Kidney (tissue), 22 donors: ENCODE measurements at places on chromosomes 12 and 14. TPM values are rescaled to one million over a fixed set of nuclear protein-coding genes. Genes with fewer than 3 reads are reported as not detected.

DNA sequence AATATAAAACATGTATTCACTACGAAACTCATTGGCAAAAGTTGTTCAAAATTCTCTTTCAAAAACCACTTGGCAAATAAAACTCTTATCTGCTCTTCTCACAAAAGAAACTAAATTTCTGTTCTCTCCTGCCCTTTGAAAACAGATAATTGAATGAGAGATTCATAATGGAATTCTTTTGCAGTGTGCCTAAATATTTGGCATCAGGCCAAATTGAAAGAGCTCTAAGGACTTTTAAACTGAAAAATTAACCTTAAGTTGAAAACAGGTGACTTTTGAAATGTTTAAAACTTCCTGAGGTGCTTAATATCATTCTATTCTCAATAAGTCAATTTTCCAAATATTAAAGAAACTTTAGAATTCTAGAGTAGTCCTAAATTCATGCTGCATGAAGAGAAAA, 136.4 kb downstream of the FSCB start:
- no peak for DNase-seq

- no peak for DNase-seq
Measured at GRCh38 chr14:76908834-76909233, 82.6 kb downstream of the LRRC74A start.

- no peak for DNase-seq
Measured at GRCh38 chr14:38078393-38078792, 129.3 kb upstream of the SSTR1 start.

- no peak for DNase-seq
Measured at GRCh38 chr12:52627395-52628110, 9.2 kb upstream of the KRT73 start.

GRCh38 chr12:65522956-65523860, 244.7 kb downstream of the MSRB3 start:
- DNase-seq: peak; percentile 71

- DNase-seq: peak; percentile 67
Measured at GRCh38 chr14:92254786-92255185, 68.2 kb upstream of the SLC24A4 start.

DNA sequence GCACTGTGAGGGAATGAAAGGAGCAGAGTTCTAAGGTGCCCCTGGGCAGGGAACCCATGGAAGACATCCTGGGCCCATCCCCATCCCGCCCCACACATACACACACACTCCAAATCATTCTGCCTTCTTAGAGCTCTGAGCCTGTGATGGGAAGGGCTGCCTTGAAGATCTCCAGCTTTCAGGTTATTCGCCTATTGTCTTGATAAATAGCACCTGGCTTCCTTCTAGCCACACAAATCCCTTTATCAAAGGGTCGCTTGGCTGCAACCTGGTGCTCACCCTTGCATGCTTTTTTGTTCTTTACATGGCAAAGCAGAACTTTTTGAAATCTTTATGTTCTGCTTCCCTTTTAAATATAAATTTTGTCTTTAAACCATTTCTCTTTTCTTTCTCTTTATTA, 112.2 kb upstream of the TMTC1 start:
- no peak for DNase-seq

GRCh38 chr14:102731101-102731870, 46.0 kb upstream of the TRAF3 start:
- DNase-seq: no peak

DNA sequence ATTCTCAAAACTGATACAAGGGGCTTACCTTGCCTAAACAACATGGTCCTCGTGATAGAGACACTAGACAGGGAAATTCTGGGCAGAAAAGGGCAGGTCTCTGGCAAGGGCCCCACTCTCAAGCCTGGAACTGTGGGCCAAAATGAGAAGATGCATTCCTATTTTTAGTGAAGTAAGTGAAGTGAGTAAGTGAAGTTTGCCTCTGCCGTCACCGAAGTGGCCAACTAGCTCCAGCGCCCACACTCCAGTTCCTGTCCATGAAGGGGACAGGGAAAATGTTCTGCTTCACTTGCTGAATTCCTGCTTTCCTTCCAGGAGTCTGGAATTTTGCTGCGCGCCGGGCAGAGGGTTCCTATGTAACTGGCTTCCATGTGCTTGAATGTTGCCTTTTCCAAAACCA, 1035.6 kb upstream of the TMEM132C start:
- no peak for DNase-seq

- DNase-seq: no peak
Measured at GRCh38 chr14:65290830-65291229, 121.7 kb upstream of the FUT8 start.

GRCh38 chr12:123094349-123095077, 56.4 kb downstream of the PITPNM2 start:
- DNase-seq: peak; percentile 73

GRCh38 chr12:119069147-119069642, 87.9 kb downstream of the SRRM4 start:
- no peak for DNase-seq

GRCh38 chr12:76680940-76681339, 83.0 kb upstream of the ZDHHC17 start:
- DNase-seq: no peak

GRCh38 chr12:103832048-103832997, 8.7 kb downstream of the NT5DC3 start:
- DNase-seq: no peak

DNA sequence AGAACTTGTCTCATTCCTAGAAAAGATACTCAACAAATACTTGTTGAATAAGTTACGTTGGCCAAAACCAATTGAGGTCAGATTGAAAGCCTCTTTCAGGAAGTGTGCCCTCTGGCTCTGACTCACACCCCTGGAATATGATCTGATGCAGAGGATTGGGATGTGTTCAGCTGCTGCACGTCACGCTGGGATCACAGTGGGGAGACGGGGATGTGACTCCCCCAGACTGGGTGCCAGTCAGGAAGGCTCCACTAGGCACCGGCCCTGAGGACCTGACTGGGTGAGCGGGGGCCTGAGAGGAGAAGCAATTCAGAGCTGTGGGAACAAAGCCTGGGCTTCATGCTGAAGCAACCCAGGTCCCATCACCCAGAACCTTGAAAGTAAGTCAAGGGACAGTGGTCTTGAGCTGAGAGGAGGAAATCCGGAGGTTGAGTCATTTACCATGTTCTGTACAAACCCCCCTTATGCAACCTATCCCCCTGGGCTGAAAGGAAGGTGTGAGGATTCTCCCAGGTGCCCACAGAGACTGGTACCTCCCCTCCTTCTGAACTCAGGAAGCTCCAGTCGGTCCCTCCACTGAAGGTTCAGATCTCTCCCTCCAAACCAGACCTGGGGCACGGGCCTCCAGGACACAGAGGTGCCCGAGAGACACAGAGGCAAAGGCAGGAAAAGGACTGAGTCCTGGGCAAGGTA, 3.9 kb downstream of the CEBPE start:
- DNase-seq: no peak

- peak; percentile 10 for DNase-seq
Measured at GRCh38 chr12:51471111-51471864, 46.7 kb downstream of the SLC4A8 start.

DNA sequence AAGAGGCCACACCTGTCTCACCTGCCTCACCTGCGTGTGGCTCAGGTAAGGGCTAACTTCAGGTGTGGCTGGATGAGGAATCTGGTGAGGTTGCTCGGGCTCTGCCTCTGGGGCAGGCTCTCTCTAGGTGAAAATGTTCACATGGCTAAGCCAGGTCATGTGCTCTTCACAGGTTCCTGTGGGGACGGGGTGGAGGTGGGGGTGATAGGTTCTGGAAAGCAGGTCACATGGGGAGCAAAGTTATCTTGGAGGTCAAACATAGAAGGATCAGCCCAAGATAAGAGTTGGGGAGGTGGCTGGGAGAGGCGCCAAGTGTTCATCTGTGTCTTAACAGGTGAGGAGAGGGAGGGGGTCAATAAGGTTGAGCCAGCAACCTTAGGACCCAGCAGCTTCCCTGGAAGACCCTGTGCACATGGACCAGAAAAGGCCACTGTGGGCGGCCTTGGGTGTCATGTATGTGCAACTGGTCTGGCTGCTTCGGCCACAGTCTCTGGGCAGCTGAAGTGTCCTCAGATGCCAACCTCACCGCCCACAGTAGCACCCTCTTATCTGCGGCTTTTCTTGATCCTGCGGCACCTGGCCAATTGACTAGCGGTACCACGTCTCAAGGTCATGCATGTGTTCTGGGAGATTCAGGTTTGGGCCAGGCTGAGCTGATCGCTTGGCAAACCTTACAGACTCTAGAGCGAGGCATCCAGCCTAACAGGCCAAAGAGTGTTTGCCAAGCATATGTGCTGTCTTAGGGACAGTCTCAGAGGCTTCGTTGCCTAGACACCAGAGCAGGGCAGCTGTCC, 60.5 kb downstream of the CACNA1C start:
- no peak for DNase-seq

- DNase-seq: peak; percentile 74
Measured at GRCh38 chr14:39175445-39176262, 600 bp downstream of the PNN start.

- DNase-seq: no peak
Measured at GRCh38 chr14:101972126-101972866, 7.9 kb downstream of the DYNC1H1 start.

- no peak for DNase-seq
Measured at GRCh38 chr12:27618836-27619235, 77.4 kb upstream of the REP15 start.

Gene BCL2L14
- polyA plus RNA-seq: 2.2 TPM

Gene ATXN7L3B
- 23.5 TPM for polyA plus RNA-seq

Gene CMKLR1
- polyA plus RNA-seq: 6.1 TPM

Gene NTF3
- polyA plus RNA-seq: 2.9 TPM

Gene CCDC197
- polyA plus RNA-seq: not detected

Gene GLI1
- 1.4 TPM for polyA plus RNA-seq
